IPS DF 6.9 (cell line): ENCODE measurements at places on chromosomes 5 and 9.

- no peak for DNase-seq
- no peaks in the 10 kb centered on the region for H3K27me3 ChIP-seq
- no peaks in the 10 kb centered on the region; the same call in 1 of the 2 replicates for H3K4me1 ChIP-seq
- H3K4me3 ChIP-seq = no peak overlapping the region
- no peaks in the 10 kb centered on the region for H3K36me3 ChIP-seq
Observed at GRCh38 chr5:96388176-96388575, 44.9 kb downstream of the PCSK1 start.

DNA sequence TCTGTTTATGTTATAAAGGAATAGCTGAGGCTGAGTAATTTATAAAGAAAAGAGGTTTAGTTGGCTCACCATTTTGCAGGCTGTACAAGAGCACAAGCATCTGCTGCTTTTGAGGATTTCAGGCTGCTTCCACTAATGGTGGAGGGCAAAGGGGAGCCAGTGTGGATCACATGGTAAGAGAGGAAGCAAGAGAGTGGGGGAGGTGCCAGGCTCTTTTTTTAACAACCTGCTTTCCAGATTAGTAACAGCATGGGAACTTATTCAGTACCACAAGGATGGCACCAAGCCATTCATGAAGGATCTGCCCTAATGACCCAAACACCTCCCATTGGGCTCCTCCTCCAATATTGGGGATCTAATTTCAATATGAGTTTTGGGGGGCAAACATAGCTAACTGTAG lies 40.4 kb downstream of the CCL28 start:
- H3K27ac ChIP-seq = no peak overlapping the region
- H3K36me3 ChIP-seq = no peaks in the 10 kb centered on the region
- DNase-seq = no peak
- no peak overlapping the region for H3K4me3 ChIP-seq

DNA sequence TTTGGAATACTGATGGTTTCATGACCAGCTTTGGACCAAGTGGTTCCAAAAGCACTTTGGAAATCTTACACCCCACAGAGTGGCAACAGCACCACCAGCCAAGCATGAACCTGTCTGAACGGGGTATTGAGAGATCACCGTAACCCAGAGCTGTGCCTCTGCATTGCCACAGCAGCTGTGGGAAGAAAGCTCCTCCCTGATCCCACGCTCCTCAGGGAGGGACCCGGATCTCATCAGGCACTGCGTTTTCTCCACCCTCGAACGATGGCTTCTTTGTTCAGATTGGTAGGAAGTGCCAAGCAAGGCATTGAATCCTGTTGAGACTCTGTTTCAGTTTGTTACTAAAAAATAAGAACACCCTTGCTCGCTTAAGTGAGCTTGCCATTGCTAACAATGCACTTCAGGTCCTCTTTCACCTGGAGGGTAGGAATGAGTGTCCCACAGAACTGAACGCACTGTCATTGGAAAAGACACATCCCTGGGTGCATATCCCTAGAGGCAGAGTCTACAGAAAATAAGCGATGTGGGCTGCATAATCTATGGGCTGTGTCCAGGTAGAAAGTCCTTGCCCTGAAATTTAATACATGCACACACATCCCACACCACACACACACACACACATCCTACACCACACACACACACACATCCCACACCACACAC lies 118.0 kb upstream of the ICE1 start:
- no peak overlapping the region for H3K4me3 ChIP-seq
- H3K4me1 ChIP-seq = no peaks in the 10 kb centered on the region
- H3K27me3 ChIP-seq = no peaks in the 10 kb centered on the region
- peaks cover 6% of the 10 kb centered on the region; the same call in 1 of the 2 replicates for H3K36me3 ChIP-seq
- no peak for DNase-seq

DNA sequence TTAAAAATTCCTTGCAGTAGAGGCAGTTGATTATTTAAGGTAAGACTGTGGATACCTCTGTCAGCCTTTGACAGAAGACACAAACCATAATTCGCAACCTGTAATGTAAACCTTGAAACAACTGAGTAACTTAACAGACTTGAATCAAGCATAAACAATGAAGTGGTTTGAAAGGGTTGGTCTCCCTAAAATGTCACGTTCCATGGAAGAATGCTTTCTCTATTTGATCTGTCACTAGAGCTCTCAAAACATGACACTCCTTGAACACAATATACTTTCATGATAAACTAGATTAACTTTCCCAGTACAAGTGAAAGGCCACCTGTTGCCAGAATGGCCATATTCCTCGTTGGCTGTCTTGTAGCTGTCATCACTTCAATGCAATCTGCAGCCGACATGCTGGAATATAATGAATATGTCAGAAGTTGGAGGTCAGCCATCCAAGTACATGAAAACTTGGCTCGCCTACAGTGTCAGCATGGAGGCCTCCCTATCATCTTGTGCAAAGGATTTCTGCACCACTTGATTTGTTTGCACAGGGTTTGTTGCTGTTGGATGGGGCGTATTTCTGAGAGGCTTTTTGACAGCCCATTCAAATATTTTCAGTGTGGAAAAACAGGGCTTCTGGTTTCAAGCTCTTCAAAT lies 228.0 kb downstream of the TLE4 start:
- H3K4me3 ChIP-seq = no peak overlapping the region
- no peak for DNase-seq
- H3K27me3 ChIP-seq = no peaks in the 10 kb centered on the region

GRCh38 chr9:114745879-114746550 lies 59.8 kb downstream of the TNFSF15 start:
- no peaks in the 10 kb centered on the region for H3K4me1 ChIP-seq
- no peak for DNase-seq
- H3K4me3 ChIP-seq = no peak overlapping the region
- H3K27me3 ChIP-seq = no peaks in the 10 kb centered on the region
- no peak overlapping the region for H3K27ac ChIP-seq

- H3K4me1 ChIP-seq = no peaks in the 10 kb centered on the region
- no peak overlapping the region for H3K4me3 ChIP-seq
- DNase-seq = no peak
- no peaks in the 10 kb centered on the region for H3K27me3 ChIP-seq
- H3K36me3 ChIP-seq = no peaks in the 10 kb centered on the region
Observed at GRCh38 chr5:36367524-36367923, 65.8 kb upstream of the RANBP3L start.

- H3K36me3 ChIP-seq = no peaks in the 10 kb centered on the region
- no peak overlapping the region for H3K27ac ChIP-seq
- H3K27me3 ChIP-seq = no peaks in the 10 kb centered on the region
- no peak for DNase-seq
- H3K4me3 ChIP-seq = no peak overlapping the region
Observed at GRCh38 chr5:71943874-71944273, 163.4 kb upstream of the MAP1B start.

- DNase-seq = no peak
- H3K4me1 ChIP-seq = no peaks in the 10 kb centered on the region
Observed at GRCh38 chr5:125038477-125038876, 292.0 kb upstream of the ZNF608 start.

- H3K36me3 ChIP-seq = no peaks in the 10 kb centered on the region
- no peaks in the 10 kb centered on the region for H3K27me3 ChIP-seq
- H3K27ac ChIP-seq = no peak overlapping the region
- H3K4me1 ChIP-seq = no peaks in the 10 kb centered on the region
- H3K4me3 ChIP-seq = no peak overlapping the region
Observed at GRCh38 chr5:73668486-73669111, 42.6 kb downstream of the ARHGEF28 start.

DNA sequence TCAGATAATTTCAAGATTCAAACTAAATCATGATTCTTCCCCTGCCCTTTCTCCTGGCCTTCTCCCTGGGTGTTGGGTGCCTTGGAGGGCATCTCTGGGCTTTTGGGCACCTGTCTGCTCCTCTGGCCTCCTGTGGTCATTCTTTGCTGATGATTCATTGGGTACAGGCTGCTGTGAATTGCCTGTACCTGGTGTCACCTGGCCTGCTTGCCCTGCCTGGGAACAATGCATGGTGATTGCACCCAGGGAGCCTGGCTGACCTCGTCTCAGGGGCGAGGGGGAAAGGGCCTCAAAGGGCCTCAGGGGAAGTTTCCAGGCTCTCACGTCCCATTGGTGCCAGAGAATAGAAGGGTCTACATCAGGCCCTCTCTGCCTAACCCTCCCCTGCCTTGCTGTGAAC lies 20.1 kb upstream of the CKMT2 start:
- no peaks in the 10 kb centered on the region for H3K27me3 ChIP-seq
- 0 out of 2 replicates have a peak, but pooled peaks cover 2% of the 10 kb centered on the region for H3K36me3 ChIP-seq
- no peak overlapping the region for H3K4me3 ChIP-seq
- H3K4me1 ChIP-seq = no peaks in the 10 kb centered on the region

GRCh38 chr5:154755361-154756008 lies at the start of gene LARP1:
Gene LARP1 (plus strand): TSS chr5:154755377. CDS start chr5:154755758, 381 bp downstream.
- H3K36me3 ChIP-seq = no peaks in the 10 kb centered on the region
- H3K4me1 ChIP-seq = peaks cover 5% of the 10 kb centered on the region; the same call in 1 of the 2 replicates
- H3K27ac ChIP-seq = no peak within 1 kb of the TSS
- no peaks in the 10 kb centered on the region for H3K27me3 ChIP-seq
- H3K4me3 ChIP-seq = peak within 1 kb of the TSS; percentile 100
- DNase-seq = no peak

GRCh38 chr5:159890141-159890540 lies 26.1 kb upstream of the ADRA1B start:
- no peak overlapping the region for H3K4me3 ChIP-seq
- H3K27ac ChIP-seq = no peak overlapping the region
- no peaks in the 10 kb centered on the region for H3K27me3 ChIP-seq
- peaks cover 2% of the 10 kb centered on the region; the same call in 1 of the 2 replicates for H3K4me1 ChIP-seq
- no peaks in the 10 kb centered on the region for H3K36me3 ChIP-seq

- H3K27me3 ChIP-seq = no peaks in the 10 kb centered on the region
- no peak overlapping the region for H3K27ac ChIP-seq
- no peaks in the 10 kb centered on the region for H3K4me1 ChIP-seq
- DNase-seq = no peak
Observed at GRCh38 chr5:18202164-18202563, 567.9 kb downstream of the TAF11L14 start.
